ENCODE measurements at places on chromosomes 5 and 9.

GRCh38 chr9:135329571-135330306, 149.8 kb upstream of the PPP1R26 start:
- no peak for DNase-seq

DNA sequence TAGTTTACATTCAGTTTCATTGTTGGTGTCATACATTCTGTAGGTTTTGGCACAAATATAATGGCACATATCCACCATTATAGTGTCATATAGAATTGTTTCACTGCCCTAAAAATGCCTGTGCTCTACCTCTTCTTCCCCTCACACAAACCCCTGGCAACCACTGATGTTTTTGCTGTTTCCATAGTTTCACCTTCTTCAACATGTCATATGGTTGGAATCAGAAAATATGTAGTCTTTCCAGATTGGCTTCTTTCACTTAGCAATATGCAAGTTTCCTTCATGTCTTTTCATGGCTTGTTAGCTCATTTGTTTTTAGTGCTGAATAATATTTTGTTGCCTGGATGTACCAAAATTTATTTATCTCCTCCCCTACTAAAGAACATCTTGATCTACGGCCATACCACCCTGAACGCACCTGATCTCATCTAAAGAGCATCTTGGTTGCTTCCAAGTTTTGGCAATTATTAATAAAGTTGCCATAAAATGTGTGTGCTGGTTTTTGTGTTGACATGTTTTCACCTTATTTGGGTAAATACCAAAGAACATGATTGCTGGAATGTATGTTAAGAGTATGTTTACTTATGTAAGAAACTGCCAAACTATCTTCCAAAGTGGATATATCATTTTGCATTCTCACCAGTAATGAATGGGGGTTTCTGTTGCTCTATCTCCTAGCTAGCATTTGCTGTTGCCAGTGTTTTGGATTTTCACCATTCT, 17.0 kb upstream of the CDK20 start:
- DNase-seq: no peak

- no peak for DNase-seq
Observed at GRCh38 chr5:9363026-9363425, 182.8 kb downstream of the SEMA5A start.

DNA sequence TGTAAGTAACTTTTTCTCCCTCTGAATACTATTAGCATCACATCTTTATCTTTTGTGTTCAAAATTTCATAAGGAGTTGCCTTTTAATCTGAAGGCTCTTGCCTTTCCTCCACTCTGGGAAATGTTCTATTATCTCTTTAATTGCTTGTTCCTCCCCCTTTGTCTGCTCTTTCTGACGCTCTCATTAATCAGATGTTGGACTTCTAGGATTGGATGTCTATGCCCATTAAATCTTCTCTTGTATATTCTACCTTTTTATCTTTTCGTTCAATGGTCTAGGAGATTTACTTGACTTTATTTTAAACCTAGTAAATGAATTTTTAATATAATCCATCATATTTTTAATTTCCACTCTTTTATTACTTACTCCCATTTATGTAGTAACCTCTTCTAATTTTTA, 76.7 kb downstream of the MARCHF3 start:
- DNase-seq: no peak

DNA sequence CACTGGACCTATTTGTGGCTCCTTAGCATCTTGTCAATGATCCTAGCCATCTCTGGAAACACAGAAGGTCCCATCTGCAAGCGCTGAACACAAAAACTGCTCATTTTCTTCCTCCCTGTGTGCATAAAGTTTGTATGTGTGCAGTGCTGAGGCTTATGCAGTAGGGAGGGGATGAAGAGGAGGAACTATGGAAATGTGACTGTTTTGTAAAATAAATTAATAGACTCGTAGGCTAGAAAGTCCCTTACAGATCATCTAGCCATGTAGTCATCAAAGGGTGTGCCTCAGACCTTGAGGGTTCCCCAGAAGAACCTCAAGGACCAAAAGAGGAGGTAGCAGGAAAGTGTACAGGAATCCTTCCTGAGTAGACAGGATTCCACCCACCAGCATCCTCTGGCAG, 34.3 kb upstream of the ADRA1B start:
- no peak for DNase-seq
